ENCODE measurements at places on chromosomes 3 and 15. TPM values are rescaled to one million over a fixed set of nuclear protein-coding genes. Genes with fewer than 3 reads are reported as not detected.
A peak's percentile ranks its signal among the peaks of the same experiment; 100 is the strongest.

TRIM71 gene
- total RNA-seq: 0.74 TPM

CCR3 gene
- total RNA-seq: not detected

ITIH3 gene
- 1.4 TPM for total RNA-seq

PTPN23 gene
- 12.4 TPM for total RNA-seq

SYNM gene
- 228 TPM for total RNA-seq

ARRDC4 gene
- total RNA-seq: 36.7 TPM

REC114 gene
- not detected for total RNA-seq

MCCC1 gene
- 42.9 TPM for total RNA-seq

TTC21A gene
- 4.3 TPM for total RNA-seq

PRKCI gene
- total RNA-seq: 88.2 TPM

CCDC80 gene
- total RNA-seq: 128 TPM

DPP8 gene
- total RNA-seq: 65.6 TPM

RAD51 gene
- 2.2 TPM for total RNA-seq

GRCh38 chr3:30354513-30354912 lies 251.9 kb upstream of the TGFBR2 start:
- no peak for DNase-seq

DNA sequence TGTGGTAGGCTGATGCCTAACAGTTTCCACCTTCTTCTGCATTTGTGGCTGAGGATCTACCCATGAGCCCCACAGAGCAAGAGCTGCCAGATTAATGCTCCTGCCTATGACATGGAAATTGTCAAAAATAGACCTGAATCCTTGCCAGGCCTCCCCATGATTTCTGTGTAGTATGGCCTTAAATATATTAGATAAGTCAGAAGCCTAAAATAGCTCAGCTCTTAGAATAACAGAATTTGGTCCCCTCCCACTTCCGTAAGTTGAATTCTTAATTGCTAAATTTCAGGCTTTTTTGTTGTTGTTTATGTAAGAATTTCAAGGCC lies 129.0 kb downstream of the SERPINI1 start:
- DNase-seq: no peak

DNA sequence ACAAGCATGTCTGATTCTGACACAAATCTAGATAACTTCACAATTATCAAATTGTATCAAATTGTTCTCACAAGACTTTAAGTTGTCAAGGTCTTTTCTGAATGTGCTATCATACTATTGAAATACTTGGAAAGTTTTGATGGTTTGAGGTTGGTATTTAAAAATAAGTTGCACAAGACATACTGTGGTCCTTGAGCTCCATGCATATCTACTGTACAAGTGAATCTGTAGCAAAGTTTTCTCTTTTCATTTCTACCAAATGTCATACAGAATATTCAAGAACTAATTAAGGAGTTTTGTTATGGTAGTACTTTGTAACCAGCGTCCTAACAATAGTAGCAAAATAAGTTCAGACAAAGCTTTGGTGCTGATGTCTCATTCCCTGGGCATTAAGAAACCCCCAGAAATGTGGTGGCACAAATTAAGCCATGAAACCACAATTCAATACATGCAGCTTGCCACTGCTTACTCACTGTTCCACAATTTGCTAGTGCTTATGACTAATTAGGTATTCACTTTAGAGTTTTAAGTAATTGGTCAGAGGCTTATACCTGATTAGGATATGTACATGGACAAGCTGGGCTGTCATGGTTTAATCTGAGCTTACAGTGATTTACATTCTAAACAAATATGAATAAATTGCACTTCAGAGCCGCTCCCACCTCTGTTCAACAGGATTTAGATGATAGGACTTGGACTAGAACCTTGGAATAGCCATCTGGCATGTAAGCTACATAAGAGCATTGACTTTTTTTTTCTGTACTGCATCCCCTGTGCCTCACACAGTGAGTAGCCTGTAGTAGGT lies 8.8 kb downstream of the TBC1D23 start:
- no peak for DNase-seq

DNA sequence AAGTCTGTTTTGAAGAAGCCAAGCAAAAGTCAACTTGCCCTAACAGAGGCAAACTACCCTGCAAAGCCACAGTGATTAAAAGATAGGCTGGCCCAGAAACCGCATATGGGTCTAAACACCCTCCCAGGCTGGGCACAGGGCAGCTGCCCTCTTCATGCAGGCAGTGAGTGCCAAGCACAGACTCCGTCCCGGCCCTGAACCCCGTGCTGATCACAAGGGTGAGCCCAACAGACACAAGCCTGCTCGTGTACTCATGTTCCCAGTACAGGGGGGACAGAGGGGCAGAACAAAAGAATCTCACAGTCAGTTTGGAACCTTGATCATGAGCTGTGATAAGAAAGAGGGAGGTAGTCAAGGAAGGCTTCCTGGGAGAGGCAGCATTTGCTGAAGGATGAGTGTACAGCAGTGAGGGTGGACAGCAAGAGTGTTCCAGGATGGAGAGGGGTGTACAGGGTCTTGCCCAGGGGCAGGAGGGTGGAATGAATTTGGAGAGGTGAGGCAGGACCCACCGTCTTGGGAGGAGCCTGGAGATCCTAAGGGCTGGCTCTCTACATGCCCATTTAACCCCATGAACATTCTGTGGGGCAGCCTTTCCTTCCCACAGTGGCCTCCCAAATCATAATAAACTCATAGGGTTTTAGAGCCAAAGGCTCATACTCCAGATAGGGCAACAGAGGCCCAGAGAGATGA lies 43.2 kb upstream of the PRR23E start:
- DNase-seq: no peak

DNA sequence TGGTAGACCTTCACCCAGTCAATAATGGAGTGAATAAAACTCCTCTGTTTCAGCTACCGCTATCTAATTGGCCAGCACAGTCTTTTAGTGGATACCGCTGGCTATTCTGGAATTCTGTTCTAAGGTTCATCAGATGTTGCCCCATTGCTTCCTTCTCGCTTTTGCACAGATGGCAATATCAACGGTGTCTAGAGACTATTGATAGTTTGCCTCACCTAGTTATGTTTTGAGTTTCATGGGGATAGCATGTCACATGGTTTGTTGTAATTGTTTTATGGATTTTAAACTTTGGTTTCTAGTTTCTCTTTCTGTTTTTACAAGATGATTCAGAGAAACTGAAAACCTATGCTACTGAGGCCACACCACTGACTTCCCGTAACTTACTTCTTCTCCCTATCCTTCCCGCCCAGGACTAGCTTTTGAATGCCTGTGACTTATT lies 2.0 kb downstream of the XRN1 start:
- DNase-seq: no peak

DNA sequence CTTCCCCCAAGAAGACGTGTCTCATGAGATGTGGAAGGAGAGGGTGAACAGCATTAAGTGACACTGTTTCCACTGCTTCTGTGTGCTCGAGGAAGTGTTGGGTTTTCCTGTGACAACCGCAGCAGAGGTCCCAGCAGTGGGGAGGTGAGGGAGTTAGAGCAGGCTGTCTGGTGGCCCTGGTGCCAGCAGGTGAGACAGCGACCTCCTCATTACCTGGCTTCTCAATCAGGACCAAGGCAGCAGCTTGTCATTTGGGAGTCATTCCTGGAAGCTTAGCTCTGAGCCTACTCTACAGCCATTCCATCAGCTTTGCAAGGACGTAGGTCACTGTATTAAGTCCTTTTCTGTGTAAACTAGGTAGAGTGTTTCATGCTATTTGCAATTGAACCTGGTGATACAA lies 63.3 kb upstream of the RGMA start:
- DNase-seq: no peak

- no peak for DNase-seq
Observed at GRCh38 chr3:106115557-106115956, 246.7 kb upstream of the CBLB start.

- no peak for DNase-seq
Observed at GRCh38 chr15:79211481-79211880, 71.0 kb upstream of the ANKRD34C start.

DNA sequence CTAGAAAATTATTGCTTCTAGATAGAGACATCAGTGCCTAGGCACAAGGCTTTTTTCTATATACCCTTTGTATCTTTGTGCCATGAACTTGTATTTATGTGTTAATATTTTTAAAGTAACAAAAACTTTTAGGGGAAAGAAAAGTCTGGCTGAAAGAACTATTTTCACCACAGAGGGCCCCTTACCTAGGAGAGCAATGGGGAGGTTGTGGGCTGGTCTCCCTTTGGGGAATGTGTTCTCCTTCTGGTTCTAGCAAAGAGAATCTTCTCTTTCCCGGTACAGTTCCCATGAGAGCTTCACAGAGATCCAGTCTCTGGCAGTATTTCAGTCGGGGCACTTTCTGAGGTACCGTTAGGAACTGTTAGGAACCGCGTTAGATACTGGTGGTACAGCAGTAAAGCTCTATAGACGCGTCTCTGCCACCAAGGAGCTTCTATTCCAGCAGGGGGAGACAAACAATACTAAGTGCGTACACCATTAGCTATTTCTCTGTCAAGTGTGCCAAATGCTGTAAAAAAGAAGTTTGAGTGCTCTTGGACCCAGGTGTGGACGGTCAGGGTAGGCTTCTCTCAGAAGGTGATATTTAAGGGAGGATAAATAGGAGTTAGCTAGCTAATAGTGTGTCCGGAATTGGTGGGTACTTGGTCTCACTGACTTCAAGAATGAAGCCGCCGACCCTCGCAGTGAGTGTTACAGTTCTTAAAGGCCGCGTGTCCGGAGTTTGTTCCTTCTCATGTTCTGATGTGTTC lies 4.6 kb upstream of the EPB42 start:
- no peak for DNase-seq

DNA sequence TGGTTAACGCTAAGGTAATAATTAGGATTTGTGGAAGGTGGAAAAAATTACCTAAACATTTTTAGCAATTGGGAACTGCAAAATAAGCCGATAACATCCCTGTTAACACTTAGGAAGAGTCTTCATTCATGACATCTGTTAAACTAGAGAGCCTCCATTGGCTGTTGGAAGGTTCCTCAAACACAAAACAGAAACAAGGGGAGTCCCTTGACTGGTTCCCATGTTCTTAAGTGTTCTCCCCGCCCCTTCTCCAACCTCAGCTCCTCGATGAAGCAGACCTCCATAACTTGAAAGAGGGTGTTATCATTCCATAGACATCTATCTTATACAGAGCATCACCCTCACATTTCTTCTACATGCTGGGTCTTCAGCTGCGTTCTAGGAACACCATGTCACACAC lies 2.5 kb downstream of the SLC22A13 start:
- no peak for DNase-seq

GRCh38 chr15:48596415-48596814 lies 49.1 kb downstream of the FBN1 start:
- no peak for DNase-seq

- no peak for DNase-seq
Observed at GRCh38 chr3:121018917-121019321, 110.9 kb downstream of the STXBP5L start.

- no peak for DNase-seq
Observed at GRCh38 chr3:139564294-139564861, 24.8 kb upstream of the RBP1 start.

- no peak for DNase-seq
Observed at GRCh38 chr3:9224490-9224889, 25.0 kb downstream of the SRGAP3 start.

DNA sequence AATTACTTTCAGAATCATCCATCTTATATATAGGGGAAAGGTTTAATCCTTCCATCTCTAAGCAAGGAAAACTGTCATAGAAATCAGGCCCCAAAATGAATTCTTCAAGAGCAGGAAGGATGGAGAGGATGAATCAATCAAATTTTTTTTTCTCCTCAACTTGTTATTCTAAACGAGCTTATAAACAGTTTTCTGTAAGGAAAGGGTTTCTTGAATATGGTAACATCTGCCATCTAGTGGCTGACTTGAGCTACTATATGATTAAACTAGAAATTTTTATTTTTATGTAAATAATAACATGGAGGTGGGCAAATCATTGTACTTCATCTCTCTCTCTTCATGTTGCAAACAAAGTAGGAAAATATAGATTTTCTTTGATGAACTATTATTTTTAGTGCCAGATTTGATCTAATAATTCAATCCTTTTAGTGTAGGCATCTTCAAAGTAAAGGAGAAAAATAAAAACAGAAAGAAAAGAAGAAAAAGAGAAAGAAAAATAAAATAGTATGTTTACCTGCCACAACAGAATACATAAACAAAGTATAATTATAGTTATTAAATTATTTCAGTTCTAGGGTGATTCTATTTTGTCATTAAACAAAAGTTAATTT lies 146.6 kb downstream of the SERPINI1 start:
- no peak for DNase-seq

DNA sequence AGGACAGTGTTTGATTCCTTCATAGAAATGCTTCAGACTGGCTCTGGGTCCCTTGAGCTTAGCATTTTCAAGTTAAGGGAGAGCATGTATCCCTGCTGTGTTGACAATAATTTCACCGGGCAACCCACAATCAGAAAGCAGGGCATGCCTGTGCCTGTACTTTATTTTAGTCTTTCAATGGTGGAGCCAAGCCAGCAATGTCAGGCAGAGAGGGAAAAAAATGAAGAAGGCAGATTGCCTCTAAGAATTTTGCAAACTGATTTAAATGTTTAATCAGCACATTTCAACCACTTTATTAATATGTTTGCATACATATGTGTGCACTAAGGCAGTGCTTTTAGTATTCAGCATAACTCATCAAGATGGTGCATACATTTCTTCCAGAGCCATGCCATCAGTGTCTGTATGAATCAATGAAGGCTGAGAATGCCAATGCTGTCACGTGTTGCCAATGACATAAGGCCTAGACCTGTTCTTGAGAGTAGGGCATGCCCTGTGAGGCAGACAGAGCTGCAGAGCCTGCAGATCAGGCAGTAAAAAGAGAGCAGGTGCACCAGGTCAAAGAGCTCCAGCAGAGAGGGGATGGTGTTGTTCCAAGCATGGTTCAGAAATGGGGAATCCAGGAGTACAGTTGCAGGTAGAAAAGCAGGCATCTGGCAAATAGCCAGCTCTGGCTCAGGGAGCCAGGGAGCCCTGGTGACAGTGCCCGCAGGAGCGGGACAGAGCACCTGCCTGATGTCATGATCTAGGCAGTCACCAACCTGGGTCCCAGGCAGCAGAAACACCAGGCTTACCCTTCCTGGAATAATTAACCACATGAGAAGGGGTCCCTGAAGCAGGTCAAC lies 508.5 kb downstream of the GABRG3 start:
- peak; percentile 64 for DNase-seq

DNA sequence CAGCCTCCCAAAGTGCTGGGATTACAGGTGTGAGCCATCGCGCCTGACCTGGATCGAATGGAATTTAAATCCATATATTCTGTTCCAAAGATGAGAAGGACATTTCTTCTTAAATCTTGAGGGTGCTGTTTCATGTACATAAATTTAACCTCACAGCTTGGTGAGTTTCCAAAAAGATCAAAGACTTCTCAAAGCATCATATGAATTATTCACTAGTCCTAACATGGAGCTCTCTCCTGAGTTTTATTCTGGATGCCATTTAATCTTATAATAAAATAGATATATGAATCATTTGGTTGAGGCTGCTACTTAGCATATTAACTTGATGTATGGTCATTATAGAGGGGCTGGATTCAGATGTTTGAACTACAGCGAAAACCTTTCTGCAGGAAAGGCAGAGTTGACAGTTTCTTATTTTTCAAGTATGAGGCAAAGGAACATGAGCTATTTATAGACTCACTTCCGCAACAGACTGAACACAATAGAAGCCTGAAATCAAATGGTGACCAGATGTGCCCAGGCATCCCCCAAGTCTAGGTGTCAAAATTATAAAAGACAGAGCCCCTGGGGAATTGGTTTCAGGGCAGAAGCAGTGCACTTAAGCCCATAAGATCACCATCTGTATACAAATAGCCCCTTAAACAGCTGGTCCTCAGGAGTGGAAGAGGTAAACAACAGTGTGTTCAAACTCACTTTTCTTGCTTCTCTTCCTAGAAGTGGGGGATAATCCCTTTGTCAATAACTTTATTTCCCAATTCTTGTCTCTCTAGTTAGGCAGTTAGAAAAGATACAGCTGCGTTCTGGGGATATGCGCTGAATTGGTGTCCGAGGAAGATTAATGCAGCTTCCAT lies 29.7 kb downstream of the STARD9 start:
- no peak for DNase-seq

- DNase-seq: no peak
Observed at GRCh38 chr3:114104414-114104813, 47.9 kb downstream of the QTRT2 start.

Measured in urinary bladder (tissue), 4 donors.